CD4-positive, alpha-beta T cell (primary cell): ENCODE measurements at places on chromosomes 2 and 18. TPM values are rescaled to one million over a fixed set of nuclear protein-coding genes. Genes with fewer than 3 reads are reported as not detected.

- no peak for DNase-seq
These were observed 373.5 kb downstream of the EN1 start for GRCh38 chr2:118473846-118474540.

- DNase-seq: no peak
These were observed 98.1 kb downstream of the CRIM1 start for GRCh38 chr2:36453652-36454051.

GRCh38 chr2:46683541-46683940 is 204.2 kb downstream of the TMEM247 start:
- no peak for DNase-seq

The ALLC gene
- total RNA-seq: not detected

DNA sequence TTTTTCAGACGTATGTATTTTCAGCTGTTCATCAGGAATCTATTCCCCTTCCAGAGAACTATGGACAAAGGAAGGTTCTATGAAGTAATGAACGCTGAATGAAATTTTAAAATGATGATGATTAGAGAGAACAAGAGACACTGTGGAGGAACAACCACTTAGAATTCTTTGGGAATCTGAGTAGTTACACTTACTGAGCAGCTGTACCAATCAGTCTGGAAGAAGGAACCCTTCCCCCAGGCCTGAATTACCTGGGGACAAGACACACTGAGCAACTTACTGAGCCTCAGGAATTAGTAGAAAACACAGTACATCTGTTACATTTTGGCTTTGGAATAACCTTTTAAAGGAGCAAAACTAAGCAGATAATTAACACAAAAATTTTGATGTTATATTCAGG is 1.9 kb downstream of the MSTN start:
- no peak for DNase-seq

The TSN gene
- total RNA-seq: 49.1 TPM

GRCh38 chr2:167706800-167707199 is 540.6 kb downstream of the STK39 start:
- no peak for DNase-seq

DNA sequence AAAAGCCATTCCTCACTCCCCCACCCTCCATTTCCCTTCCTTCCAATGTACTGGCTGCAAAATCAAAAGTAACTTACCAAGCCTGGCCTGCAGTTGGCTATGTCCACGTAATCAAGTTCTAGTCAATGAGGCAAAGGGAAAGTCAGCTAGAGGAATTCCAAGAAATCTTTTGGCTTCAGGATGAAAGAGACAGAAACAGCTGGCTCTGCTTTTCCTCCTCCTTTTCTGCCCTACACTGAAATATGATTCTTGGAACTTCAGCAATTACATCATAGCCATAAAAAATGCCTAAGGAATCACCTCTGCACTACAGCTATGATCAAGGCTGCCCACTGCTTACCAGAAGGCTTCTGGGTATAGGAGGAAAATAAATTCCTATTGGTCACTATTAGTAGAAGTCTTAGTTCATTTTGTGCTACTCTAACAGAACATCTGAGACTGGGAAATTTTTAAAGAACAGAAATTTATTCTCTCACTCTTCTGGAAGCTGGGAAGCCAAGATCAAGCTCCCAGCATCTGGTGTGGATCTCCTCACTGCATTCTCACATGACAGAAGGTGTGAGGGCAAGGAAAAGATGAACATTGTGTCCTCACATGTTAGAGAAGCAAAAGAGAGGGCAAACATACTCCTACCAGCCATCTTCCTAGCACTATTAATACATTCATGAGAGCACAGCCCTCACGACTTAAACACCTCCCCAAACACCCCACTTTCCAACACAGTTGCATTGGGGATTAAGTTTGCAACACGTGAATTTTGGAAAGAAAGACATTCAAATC is 219.9 kb downstream of the TMX3 start:
- no peak for DNase-seq

The MERTK gene
- total RNA-seq: 0.08 TPM

DNA sequence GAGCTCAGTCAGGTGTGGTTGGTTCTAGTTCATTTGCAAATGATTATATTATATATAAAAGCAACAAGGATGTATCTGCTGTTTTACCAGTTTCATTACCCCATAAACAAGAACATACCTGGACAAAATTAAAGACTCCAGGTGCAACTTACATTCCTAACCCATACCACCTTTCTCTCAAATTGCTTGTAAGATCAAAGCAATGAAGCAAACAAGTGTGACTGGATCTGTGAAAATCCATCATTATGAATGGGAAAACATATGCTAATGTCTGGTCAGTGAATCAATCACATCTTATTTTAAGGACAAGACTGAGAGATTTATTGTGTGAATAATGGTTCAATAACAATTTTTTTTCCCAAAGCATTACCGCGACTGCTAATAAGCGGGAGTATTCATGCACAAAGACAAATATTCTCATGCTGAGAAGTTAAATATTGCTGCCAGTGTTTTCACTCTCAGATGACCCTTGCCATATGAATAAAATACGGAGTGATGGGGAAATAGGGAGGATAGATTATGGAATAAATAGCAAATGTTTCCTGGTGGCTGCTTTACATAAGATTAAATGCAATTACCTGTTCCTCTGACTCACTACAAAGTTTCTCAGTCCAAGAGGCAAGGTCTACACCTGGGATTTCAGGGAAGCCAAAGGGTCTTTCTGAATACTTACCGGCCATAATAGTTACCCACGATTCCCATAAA is 59.3 kb downstream of the WDR75 start:
- no peak for DNase-seq

The METTL21A gene
- total RNA-seq: 11.9 TPM

DNA sequence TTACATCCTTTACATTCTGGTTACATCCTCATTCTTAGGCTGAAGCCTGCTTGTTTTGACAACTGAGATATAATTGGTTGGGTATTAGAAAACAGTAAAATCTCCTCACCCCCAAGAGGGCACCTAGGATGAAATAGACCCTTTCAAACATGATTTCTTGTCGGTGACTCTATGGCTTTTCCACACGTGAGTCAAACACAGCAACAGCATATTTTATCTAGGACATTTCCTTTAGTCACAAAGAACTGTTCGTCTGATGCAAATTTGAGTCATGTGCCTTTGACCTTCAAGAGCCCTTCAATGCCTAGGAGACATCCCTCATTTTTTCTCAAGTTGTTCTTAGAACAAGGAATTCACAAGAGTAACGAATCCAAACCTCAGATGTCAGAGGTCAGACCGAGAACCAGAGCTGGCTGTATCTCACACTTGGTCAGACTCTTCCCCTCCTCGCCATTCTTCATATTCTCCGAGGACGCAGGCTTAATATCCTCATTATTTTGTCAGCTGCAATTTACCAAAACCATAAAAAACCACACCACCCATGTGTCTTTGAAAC is 60.5 kb upstream of the ALKAL2 start:
- DNase-seq: no peak

The MYCN gene
- total RNA-seq: 0.19 TPM

DNA sequence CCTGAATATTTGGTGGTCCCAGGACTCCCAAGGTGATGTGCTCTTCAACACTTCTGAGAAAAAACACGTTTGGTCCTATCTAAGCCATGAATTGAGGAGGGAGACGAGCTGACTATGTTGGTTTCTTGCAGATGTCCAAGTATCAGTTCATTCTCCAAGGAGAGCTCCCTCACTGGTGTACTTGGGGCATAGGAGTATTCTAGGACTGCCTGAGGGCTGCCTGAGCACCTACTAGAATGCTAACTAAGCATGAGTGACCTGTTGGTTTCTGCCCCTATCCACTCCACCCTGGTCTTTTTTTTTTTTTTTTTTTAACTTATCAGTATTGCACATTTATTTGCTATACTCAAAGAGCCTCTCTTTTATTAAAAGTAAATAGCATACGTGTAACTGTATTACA is 200.5 kb upstream of the FANCL start:
- DNase-seq: no peak

- DNase-seq: no peak
These were observed 124.9 kb downstream of the B3GNT2 start for GRCh38 chr2:62320657-62321357.

The TSPYL6 gene
- total RNA-seq: not detected

GRCh38 chr2:42099438-42100173 is 51.8 kb downstream of the PKDCC start:
- peak; percentile 31 for DNase-seq

- peak; percentile 54 for DNase-seq
These were observed 63.3 kb upstream of the STK17B start for GRCh38 chr2:196234672-196235071.

The DOK6 gene
- total RNA-seq: not detected

DNA sequence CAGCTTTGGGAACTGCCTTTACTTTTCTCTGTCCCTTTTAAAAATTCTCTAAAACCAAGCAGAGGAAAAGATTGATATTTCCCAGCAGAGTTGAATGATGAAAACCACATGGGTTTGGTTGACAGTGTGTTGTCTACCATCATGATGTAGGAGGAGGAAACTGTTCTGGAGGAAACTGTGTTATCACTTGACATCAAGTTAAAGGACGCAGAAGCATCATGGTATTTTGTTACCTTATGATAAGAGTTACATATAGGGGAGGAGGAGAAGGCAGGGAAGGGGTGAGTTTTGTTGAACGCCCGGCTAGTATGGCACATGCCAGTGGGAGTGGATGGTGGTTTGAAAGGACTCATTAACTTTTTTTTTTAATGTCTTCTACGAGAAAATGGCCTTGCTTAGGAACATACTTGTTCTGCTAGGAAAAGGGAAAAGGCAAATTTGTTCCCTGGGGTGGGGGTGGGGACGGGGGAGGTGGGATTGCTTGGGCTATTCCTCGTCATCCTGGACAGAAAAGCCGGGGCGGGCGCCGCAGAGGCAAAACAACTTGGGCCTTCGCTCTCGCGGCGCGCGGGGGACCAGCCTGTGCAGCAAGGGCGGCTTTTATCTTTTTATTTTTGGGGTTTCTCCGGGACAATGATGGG is 766 bp downstream of the TMEM17 start:
- DNase-seq: no peak

The NGEF gene
- total RNA-seq: not detected

DNA sequence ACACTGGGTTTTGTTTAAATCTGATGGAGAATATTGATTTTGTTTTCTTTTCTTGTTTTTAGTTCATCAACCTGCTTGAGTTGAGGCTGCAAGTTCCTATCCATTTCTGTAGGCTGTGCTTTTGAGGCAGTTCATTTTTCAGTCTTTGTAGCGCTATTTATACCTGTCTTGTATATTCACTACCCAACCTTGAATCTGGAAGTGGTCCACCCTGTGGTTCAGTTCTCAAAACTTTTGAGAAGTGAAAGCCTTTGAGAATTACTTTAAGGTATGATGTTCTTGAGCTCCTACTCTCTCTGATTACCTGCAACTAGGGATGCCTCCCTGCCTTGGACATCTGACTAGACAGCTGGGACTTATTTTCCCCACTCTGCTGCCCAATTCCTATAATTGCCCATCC is 53.5 kb upstream of the KCNE4 start:
- DNase-seq: no peak

GRCh38 chr2:152468899-152469692 is 134.1 kb downstream of the FMNL2 start:
- no peak for DNase-seq

- DNase-seq: no peak
These were observed 242.1 kb upstream of the RGPD4 start for GRCh38 chr2:107584577-107584976.

DNA sequence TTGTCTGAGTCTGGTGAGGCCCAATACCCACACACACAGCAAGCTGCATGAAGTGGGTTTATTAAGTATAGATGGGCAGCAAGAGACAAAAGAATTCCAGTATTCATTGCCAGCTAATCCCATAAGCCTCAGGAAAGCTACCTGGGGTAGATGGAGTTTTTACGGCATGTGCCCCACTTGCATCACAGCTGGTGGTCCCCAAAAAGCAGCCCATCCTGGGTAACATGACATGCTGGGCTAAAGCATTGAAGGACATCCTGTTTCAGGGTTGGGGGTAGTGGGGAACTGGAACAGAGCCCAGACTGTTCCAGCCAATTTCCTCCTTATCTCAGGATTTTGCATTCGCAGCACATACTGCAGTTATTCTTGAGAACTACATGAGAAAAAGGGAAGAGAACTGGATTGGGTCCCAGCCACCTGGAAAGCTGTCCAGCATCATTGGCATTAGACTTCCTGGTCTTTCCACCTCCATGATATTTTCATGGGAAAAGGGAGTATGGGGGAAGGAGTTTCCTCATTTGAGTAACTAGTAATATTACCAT is 240.1 kb upstream of the MMADHC start:
- DNase-seq: no peak

The NPHP1 gene
- total RNA-seq: 0.98 TPM

- DNase-seq: no peak
These were observed 14.0 kb downstream of the TMEM127 start for GRCh38 chr2:96251721-96252292.

The SCYGR4 gene
- total RNA-seq: not detected

The PCARE gene
- total RNA-seq: not detected

- no peak for DNase-seq
These were observed 43.6 kb downstream of the EFEMP1 start for GRCh38 chr2:55879976-55880375.

The SLC4A5 gene
- 10.4 TPM for total RNA-seq

The ESPNL gene
- total RNA-seq: not detected

The SGPP2 gene
- total RNA-seq: 1.7 TPM

DNA sequence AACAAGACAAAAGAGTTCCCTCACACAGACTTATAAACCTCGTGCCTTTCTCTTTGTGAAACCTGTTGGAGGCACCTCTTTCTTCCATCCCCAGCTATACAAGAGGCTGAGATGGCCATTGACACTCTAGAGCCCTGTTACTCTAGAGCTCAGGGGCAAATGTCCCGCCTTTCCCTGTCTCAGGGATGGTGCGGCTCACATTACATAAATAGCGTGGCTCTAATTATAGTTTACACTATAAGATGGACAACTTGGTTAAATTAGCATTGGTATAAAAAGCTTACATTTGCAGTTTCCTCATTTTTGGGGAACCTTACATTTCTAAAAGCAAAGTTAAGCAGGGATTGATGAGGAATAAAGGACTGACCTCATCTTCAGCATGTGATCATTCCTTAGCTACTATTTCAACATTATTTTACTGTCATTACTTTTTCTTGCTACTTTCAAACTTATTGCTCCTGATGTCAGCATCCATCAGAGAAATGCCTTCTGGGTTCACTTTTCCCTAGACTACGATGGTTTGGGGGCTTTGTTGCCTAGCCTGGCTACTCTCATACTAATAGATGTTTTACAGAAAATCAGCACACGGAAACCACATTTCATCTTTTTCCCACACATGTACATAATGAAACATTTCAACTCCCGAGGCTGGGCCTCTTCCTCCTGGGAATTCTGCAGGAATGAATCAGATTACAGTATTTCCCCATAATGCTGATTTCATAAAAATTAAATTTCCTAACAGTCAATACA is 40.4 kb downstream of the FTCDNL1 start:
- no peak for DNase-seq

GRCh38 chr2:100352521-100352920 is 30.2 kb upstream of the LONRF2 start:
- no peak for DNase-seq
